NCI-H1930 (cell line): ENCODE measurements at places on chromosomes 6 and 20.
A peak's percentile ranks its signal among the peaks of the same experiment; 100 is the strongest.

DNA sequence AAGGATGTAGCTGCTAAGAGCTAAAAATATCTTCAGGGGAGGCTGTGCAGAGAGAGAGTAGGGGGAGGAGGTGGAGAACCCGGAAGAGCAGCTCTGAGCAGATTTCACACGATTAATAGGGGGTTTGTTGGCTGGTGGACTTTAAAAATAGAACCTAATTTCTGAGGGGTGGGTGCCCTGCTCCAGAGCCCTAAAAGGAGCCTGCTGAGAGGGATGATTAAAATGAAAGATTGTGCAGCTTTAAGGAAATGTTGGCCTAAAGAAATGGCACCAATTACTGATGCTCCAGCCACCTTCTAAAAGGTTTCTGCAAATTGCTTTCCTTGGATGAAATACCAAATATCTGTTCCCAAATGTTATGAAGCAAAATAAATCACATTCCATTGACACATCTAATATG lies 202.8 kb upstream of the BTBD3 start:
- no peak for DNase-seq

GRCh38 chr20:433300-433975 lies 25.3 kb downstream of the RBCK1 start:
- no peak for DNase-seq

DNA sequence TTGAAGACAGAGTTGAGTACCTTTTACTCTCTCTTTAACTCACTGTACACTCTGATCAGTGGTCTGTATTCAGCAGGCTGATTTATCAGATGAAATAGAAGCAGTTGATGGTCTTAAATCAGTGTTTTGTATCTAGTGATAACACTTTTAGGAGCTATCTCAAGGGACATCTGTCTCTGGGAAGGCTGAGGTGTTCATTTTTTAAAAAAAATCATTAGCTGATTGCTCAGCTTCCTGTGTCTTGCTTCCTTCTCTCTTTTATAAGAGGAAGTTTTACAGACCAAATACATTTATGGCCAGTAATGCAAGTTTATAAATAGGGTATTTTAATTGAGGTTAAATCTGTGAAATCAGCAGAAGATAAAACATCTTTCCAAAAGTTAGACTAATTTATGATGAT lies 12.0 kb upstream of the CCDC170 start:
- no peak for DNase-seq

- DNase-seq = no peak
These were observed 1.0 kb downstream of the NSFL1C start for GRCh38 chr20:1465470-1466210.

GRCh38 chr20:17952692-17953684 lies 15.6 kb downstream of the SNX5 start:
- DNase-seq = no peak

DNA sequence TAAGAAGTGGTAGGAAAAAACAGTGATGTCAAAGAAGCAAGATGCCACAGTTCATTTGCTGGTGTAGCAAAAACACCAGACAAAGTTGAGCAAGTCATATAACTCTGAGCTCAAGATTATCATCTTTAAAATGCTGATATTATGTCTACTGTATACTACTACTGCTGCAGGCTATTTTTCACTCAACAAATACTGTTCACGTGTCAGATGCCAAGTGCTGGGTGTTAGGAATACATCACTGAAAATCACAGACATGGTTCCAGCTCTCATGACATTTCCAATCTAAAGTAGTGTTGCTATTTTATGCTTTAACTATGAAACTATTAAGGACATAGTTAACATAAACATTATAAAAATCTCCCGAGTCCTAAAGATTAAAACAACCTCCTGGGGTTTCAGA lies 163.0 kb downstream of the NKAIN2 start:
- no peak for DNase-seq

GRCh38 chr6:157620944-157621343 lies 202.1 kb upstream of the SNX9 start:
- no peak for DNase-seq

- DNase-seq = no peak
These were observed 118.4 kb upstream of the AKIRIN2 start for GRCh38 chr6:87820343-87820984.

DNA sequence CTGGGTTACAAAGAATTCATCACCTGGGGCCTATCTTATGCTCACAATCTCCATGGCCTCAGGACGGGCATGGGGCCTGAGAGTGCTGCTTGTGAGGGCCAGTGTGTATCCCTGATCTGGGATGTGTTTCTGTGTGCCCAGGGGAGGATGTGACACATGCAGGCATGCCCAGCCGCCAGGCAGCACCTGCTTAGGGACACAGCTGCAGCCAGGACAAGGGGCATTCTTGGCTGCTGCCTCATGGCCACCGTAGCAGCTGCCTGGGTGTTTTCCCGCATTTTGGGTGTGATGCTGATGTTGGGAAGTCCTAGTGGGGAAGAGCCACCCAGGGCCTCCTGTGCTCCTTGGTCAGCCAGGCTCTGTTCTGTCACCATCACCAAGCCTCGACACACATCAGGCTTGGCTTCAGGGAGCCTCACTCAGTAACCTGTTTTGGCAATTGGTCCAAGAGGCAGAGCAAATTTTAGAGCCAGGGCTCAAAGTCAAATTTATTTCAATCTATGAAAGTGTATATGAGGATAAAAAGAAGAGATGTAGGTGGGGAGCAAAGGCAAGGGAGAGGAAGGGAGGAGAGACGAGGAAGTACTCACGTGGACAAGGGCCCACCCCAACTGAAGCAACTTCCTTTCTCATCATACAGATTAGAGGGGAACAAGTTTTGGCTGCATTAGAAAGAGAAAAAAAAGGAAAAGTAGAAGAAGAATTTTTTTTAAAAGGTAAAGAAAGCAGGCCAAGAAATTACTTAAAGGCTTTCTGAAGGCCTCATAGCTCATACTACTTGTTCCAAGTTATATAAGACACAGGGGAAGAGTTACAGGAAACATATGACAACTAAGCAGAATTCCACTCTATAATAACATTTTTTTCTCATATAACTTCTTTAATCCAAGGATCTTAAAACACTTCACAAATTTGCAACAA lies 269.9 kb upstream of the SUPT3H start:
- no peak for DNase-seq

DNA sequence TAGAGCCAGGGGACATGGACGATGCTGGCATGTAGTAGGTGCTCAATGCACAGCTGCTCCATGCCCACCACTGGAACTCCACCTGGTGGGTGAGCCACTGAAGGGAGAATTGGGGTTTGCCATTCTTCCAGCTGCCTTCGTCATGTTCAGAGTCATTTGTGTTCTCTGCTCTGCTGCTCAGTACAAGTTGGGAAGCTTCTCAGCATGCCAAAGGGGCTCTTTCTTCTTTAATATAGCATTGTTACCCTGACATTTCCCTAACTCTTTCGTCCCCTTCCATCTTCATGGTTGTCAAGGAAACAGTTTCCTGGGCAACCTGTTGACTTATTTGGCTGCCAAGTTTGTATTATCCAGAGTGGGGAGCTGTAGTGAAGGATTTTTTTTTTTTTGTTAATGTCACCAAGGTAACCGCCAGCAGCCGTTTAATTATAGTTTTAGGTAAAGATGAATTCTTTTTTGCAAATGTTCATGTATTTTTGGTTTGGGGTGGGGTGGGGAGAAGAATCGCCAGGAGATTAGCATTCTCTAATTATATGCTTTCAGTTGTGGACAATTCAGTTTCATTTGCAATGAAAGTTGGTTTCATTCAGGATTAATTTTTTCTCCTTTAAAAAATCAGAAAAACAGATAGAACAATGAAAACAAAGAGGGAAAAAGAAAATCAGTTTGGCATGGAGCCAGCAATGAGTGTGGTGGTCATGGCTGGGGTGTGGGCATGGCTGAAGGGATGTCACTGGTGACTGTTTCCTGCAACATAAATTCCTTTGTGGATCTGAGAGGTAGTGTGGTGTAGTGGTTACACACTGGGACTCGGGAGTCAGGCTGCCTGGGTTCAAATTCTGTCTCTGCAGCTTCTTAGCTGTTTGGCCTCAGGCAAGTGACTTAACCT lies 73.0 kb upstream of the KCNG1 start:
- no peak for DNase-seq

DNA sequence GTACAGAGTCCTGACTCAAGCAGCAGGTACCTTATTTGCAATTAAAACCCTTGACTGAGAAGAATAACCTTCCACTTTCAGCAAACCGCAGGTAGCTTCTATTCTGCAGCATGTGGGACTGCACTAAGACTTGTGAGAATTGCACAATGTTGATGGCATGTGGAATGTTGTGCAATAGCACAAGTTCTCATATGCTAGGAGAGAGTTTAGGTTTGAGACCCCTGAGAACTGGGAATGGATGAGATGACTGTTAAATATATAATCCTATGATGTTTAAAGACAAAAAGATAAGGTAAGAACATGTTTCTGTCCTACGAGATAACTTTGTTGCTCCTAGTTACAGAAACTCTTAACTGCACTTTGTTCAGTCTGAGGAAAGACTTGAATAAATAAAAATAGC lies 194.6 kb downstream of the OTOR start:
- no peak for DNase-seq

DNA sequence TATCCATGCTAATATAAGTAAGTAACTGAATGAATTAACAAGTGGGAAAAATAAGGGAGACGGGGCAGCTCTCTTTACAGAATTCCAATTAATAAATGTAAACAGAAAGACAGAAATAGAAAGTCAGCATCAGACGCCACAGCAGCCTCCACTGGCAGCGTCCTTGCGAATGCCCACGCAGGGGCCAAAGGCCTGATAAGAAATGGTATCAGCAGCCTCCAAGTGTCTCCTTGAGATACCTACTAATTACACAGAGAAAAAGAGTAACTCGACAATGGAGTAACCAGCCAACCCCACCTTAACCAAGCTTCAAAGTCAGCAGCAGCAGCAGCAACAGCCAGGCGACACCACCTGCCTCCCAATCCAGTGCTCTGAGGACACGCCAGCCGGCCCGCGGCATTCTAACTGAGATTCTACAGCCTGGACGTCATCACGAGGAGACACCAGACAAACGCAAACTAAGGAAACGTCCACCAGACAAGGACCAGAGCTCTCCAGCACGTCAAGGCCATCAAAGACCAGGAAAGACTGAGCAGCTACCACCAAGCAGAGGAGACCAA lies 78.8 kb downstream of the TAF4 start:
- no peak for DNase-seq

GRCh38 chr6:165245701-165246100 lies 63.7 kb downstream of the C6orf118 start:
- no peak for DNase-seq

DNA sequence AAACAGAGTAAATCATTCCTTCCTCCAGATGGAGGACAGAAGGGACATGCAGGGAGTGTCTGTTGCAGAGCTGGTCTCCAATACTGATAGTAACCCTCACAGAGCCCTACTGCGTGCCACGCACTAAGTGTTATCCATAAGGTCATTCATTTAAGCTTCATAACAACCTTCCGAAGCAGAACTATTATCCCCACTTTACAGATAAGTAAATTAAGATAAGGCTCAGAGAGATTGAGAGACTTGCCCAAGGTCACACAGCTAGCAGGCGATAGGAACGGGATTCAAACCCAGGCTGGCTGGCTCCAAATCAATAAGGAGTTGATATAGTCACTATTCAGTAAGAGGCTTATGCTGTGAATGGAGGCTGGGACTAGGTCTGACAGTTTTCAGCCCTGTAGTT lies 30.6 kb downstream of the CPNE5 start:
- no peak for DNase-seq

DNA sequence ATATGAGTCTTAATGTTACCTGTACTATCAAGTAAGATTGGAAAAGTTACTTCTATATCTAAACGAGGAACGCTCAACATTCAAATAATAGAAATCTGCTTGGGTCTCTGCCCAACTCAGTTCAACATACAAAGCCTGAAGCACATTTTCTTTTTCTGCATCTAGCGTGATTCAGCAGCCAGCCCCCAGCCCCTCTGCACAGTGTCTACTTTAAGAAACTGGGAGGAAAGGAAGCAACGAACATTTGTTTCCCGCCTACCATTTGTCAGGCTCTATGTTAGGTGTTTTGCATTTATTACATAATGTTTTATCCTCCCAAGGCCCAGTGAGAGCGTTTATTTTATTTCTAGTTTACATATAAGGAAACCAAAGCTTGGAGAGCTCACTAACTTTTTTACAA lies 17.3 kb downstream of the PHACTR1 start:
- no peak for DNase-seq

GRCh38 chr20:10674684-10675449 lies 1.1 kb upstream of the JAG1 start:
- peak; percentile 37 for DNase-seq

DNA sequence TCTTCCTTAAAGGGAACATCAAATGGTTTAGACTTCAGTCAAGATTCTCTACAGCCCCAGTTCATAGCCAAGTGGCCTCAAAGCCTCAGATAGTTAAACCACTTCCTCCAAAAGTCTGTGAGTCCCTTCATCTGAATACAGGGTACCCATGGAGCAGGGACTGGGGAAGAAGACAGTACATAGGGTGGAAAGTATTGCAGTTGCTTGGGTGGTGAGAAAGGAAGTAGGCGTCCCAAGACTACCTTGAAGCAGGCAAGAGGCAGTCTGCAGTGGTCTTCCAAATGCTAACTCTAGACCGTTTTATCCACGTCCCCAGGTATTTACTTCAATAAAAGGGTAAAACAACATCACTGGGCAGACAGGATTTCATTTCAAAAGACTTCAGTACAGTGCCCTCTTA lies 2.0 kb downstream of the FYN start:
- DNase-seq = no peak

DNA sequence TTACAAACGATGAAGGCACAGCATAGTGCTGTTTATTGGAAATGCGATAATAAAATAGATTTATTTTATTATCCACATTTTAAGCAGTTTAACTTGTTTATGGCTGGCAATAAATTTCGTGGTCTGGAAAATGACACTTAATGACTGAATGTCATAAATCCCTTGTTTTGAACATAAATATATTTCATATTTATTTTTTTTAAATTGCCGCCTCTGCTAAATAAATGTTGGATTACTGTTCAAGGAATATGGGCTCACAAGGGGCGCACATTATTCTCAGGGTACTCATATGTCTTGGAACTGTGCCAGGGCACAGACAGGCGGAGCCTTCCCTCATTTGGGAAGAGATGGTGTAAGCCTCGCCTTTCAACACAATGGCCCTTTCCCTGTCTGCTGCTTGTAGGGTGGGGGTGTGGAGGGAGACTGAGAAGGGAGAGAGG lies 134.3 kb downstream of the PXDC1 start:
- DNase-seq = no peak

GRCh38 chr6:13677878-13678254 lies 33.8 kb downstream of the RANBP9 start:
- no peak for DNase-seq

GRCh38 chr6:56329271-56330050 lies 82.1 kb upstream of the COL21A1 start:
- no peak for DNase-seq

GRCh38 chr20:15178581-15178980 lies 841.2 kb upstream of the FLRT3 start:
- no peak for DNase-seq

DNA sequence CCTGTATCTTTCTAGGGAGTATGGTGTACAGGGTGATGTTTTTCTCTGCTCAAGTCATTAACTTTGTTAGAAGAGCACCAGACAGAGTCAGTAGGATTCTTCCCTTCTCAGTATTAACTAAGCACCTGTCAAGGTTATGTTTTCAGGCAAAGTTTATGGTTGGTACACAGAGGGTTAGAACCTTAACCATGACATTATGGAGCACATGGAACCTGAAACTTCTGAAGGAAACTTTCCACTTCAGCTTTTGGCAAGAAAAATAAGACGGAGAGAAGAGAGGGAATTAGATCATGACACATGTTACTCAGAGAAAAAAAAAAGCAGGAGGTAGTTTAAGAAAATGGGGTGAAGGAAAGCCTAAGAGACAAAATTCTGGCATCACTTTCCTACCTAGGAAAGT lies 112.9 kb upstream of the PDE7B start:
- DNase-seq = no peak

- no peak for DNase-seq
These were observed 3.0 kb downstream of the IPCEF1 start for GRCh38 chr6:154353626-154354025.

- DNase-seq = no peak
These were observed 146.6 kb downstream of the RNF144B start for GRCh38 chr6:18533793-18534192.
